ENCODE measurements at places on chromosomes 4 and X.

DNA sequence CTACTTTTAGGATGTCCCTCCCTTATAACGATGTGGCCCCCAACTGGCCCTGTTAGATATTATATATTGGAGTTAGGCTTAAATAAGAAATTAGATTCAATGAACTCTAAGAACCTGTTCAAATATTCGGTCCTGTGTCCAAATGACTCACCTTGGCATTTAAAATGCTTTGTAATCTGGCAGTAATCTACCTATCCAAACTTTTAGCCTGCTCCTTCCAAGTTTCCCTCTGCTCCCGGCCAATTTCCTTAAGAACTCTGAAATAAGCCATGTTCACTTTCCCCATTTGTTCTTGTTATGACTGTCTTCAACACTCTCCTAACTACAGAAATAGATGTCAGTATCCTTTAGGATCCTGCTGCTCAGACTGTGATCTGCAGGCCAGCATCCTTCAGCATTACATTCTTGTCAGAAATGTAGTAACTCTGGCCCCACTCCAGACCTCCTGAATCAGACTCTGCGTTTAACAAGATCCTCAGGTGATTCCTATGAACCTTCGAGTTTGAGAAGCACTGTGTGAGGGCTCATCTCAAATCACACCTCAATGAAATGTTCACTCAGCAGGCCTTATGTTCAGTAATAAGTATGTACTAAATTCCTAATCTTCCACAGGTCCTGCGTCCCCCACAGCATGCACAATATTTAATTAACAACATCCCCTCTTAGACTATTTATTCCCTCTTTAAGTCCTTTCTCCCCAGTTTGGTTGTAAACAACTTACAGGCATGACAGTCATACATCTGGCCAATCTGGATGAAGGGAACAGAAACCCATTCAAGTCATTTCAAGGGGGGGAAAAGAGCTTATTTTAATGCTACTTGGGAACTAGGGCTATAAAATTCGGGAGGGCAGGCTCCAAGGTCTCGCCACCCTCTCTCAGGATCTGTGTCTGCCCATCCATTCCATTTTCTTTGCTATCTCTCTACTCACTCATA is 3.0 kb downstream of the ATP8A1 start:
- DNase-seq: no peak

DNA sequence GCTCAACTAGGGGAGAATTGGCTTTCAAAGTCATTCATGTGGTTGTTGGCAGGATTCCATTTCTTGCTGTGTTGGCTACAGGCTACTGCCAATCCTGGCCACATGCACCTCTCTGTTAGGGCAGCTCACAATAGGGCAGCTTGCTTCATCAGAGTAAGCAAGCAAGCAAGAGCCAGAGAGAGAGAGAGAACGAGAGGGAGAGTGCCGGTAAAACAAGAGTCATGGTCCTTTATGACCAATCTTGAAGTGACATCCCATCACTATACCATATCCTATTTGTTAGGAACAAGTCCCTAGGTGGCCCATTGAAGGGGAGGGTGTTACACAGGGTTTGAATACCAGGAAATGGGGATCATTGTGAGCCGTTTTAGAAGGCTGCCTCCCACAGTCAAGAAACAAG is 33.0 kb upstream of the TLR2 start:
- DNase-seq: no peak

GRCh38 chr4:153809916-153810810 is 21.3 kb upstream of the SFRP2 start:
- no peak for DNase-seq

DNA sequence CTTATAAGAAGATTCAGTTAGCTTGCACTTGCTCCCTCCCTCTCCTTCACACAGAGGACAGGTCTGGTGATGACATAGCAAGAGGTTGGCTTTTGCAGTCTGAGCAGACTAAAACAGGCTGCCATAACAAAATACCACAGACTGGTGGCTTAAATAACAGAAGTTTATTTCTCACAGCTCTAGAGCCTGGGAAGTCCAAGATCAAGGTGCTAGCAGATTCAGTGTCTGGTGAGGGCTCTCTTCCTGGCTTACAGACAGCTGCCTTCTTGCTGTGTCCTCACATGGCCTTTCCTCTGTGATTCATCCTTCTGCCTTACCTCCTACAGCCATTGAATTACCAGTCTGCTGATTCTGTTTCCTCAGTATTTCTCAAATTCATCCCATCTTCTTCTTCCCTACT is 13.1 kb downstream of the RP2 start:
- DNase-seq: no peak

DNA sequence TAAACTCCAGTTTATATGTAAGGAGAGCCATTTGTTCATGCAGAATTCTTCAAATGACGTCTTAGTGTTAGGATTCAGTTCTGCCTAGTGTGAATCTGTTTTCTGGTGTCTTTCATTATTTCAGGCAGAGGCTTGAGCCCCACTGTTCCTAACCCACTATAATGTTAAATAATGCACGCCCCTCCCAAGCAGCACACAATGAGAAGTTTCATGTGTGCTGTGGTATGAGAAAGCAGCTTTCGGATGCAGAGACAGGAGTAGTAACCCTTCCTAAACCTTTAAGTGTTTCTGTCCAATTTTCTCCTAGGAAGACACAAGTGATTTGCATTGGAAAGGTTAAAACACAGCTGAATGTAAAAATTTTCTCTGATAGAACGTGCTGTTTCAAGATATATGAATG is 54.5 kb downstream of the TRIM2 start:
- no peak for DNase-seq

DNA sequence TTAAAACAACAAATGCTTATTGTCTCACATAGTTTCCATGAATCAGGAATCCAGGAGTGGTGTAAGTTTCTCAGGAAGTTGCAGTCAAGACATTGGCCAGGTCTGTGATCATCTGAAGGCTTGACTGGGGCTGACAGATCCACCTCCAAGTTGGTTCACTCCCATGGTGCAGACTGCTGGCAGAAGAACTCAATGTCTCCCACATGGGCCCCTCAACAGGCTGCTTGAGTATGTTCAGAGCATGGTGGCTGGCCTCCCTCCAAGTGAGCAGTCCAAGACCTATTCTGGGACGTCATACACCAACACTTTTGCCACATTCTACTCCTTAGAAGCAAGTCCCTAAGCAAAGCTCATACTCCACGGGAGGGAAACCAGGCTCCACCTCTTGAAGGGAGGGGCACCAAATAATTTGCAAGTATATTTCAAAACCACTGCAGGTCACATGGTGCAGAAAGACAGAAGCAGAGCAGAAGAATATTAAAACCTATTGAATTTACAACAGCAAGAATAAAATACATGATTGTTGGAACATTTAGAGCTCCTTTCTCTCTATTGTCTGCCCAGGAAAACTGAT is 35.3 kb downstream of the LGI2 start:
- no peak for DNase-seq
